H4 (cell line): ENCODE measurements at places on chromosomes 3 and 15. TPM values are rescaled to one million over a fixed set of nuclear protein-coding genes. Genes with fewer than 3 reads are reported as not detected.

The IL17RE gene
- total RNA-seq, result not detected in 2 replicates

The TRPM1 gene
- not detected in 2 replicates for total RNA-seq

The C3orf49 gene
- not detected in 2 replicates for total RNA-seq

The STAB1 gene
- not detected in 2 replicates for total RNA-seq

The TIMMDC1 gene
- total RNA-seq, result 112 and 128 TPM in 2 replicates

The P2RY13 gene
- total RNA-seq, result not detected in 2 replicates

The RAMAC gene
- total RNA-seq, result 47.9 and 54.5 TPM in 2 replicates

The GOLGA8T gene
- not detected in 2 replicates for total RNA-seq

The PPP1R14D gene
- total RNA-seq, result not detected in 2 replicates

The ACTRT3 gene
- not detected in 2 replicates for total RNA-seq

The TNFSF10 gene
- 3.6 and 9.5 TPM in 2 replicates for total RNA-seq

The VPS18 gene
- total RNA-seq, result 13.3 and 18.5 TPM in 2 replicates

The IGF2BP2 gene
- 17.7 and 23.7 TPM in 2 replicates for total RNA-seq

The CCR1 gene
- total RNA-seq, result 0.08 and 0.35 TPM in 2 replicates

The LRRC31 gene
- not detected in 2 replicates for total RNA-seq

The SPTSSB gene
- not detected in 2 replicates for total RNA-seq

The PRSS50 gene
- total RNA-seq, result not detected in 2 replicates

The MAGEL2 gene
- total RNA-seq, result 0.27 TPM in 1 of 2 replicates, not detected in the other

The GOLIM4 gene
- total RNA-seq, result 31.2 and 42.0 TPM in 2 replicates

The TTLL13 gene
- 0.06 TPM in 1 of 2 replicates, not detected in the other for total RNA-seq

The CFAP100 gene
- not detected in 2 replicates for total RNA-seq

The SAMD7 gene
- total RNA-seq, result not detected in 2 replicates

The INO80 gene
- 11.4 and 17.3 TPM in 2 replicates for total RNA-seq

The SLC12A1 gene
- not detected in 2 replicates for total RNA-seq

The CNTN6 gene
- total RNA-seq, result 0.37 and 1.9 TPM in 2 replicates

The LYZL4 gene
- not detected in 2 replicates for total RNA-seq

The PLOD2 gene
- total RNA-seq, result 130 and 189 TPM in 2 replicates

The ANKDD1A gene
- 0.25 and 1.1 TPM in 2 replicates for total RNA-seq

The DUOXA2 gene
- not detected in 2 replicates for total RNA-seq

The TMEM89 gene
- total RNA-seq, result not detected in 2 replicates

The EHHADH gene
- total RNA-seq, result 3.6 and 4.7 TPM in 2 replicates

The SMCO1 gene
- total RNA-seq, result not detected in 2 replicates

The RETNLB gene
- not detected in 2 replicates for total RNA-seq

The DVL3 gene
- total RNA-seq, result 15.8 and 17.6 TPM in 2 replicates

The SLCO2A1 gene
- total RNA-seq, result 0.02 and 0.06 TPM in 2 replicates

The LMLN gene
- total RNA-seq, result 5.5 and 6.1 TPM in 2 replicates

The ERICH6 gene
- total RNA-seq, result 0.06 TPM in 1 of 2 replicates, not detected in the other

The GRAMD2A gene
- total RNA-seq, result 0.18 and 0.33 TPM in 2 replicates

The FANCD2OS gene
- not detected in 2 replicates for total RNA-seq

The SNTN gene
- total RNA-seq, result not detected in 2 replicates
